Right forelimb (tissue), 1 donor: ENCODE measurements at places on chromosomes 11 and 22.

DNA sequence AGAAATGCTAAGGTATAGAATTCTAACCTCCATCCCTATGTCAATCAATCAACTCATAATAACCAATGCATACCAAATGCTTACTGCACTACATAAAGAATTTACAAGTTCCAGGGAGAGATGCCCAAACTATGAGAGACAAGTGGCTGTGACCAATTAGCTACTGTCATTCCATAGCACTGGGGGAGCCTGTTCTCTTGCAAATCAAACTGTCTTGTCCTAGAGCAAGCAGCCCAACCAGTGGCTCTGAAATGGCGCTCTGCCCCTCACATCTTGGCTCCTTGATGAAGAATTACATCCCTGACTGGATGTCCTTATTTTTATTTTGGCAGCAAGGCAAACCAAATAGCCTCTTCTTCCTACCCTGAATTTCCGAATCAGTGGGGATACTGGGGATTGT, 272.4 kb upstream of the SYN3 start:
- DNase-seq: no peak

DNA sequence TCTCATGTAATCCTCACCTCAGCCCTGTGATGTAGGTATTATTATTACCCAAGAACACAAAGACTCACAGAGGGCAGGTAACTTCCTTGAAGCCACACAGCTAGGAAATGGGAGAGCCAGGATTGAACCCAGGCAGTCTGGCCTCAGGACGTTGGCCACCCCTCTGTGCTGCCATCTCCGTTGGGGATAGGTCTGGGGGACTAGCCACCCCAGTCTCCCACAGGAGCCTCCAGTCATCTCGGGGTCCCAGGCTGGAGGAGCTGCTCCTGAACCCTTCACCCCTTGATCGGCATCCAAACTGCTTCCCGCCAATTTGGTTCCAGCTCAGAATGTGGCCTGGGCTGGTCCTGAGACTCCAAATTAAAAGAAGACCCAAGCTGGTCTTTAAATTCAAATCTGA, 10.4 kb upstream of the TCF20 start:
- no peak for DNase-seq

DNA sequence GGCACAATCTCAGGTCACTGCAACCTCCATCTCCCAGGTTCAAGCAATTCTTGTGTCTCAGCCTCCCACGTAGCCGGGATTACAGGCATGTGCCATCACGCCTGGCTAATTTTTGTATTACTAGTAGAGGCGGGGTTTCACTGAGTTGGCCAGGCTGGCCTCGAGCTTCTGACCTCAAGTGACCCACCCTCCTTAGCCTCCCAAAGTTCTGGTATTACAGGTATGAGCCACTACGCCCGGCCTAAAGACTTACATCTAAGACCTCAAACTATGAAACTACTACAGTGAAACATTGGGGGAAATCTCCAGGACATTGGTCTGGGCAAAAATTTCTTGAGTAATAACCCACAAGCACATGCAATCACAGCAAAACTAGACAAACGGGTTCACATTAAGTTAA, 13.8 kb upstream of the FAM181B start:
- DNase-seq: no peak

DNA sequence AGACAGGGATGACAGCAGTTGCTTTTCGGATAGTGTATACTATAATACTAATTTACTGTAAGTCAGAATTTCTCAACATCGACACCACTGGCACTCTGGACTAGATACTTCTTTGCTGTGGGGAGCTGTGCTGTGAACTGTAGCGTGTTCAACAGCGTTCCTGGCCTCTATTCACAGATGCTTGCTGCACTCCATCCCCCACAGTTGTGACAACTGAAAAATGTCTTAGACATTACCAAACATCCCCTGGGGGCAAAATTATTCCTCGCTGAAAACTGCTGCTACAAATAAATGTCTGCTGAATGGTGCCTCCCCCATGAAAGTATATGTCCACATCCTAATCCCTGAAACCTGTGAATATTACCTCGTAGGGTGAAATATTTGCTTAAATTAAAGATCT, 7.5 kb upstream of the SLC15A3 start:
- DNase-seq: no peak

- no peak for DNase-seq
Observed at GRCh38 chr11:86676533-86677154, 4.2 kb upstream of the ME3 start.

GRCh38 chr11:24509114-24509513, 12.3 kb downstream of the LUZP2 start:
- no peak for DNase-seq

DNA sequence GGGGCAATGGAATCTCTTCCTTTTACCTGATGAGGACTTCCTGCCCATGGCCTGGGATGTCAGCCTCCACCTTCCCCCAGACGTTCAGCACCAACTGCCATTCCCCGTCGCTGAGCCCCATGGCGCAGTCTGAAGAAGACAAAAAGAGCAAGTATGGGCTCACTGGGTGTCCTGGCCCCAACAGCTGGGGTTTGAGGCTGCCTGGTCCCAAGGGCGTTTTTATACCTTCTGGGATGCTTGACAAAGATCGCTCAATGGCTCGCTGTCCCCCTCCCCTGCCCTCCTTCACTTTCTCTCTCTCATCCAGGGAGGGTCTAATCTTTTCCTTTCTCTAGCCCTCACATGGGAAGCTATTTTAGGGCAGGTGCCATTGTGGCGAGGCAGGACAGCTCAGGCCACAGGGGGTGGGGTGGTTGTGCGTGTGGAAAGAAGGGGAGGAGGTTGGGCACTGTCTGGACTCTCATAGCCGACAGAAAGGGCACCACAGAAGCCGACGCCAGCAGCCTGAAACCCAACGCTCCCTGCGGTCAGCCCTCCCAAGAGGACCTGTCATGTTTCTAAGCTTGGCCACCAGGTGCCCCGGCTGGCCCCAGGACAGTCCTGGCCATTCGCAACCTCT, at the start of gene MB:
TSS of gene MB (minus strand) at position 193 of the 619 bp plus-strand sequence. CDS start at position 121, 72 bp downstream.
- no peak for DNase-seq

DNA sequence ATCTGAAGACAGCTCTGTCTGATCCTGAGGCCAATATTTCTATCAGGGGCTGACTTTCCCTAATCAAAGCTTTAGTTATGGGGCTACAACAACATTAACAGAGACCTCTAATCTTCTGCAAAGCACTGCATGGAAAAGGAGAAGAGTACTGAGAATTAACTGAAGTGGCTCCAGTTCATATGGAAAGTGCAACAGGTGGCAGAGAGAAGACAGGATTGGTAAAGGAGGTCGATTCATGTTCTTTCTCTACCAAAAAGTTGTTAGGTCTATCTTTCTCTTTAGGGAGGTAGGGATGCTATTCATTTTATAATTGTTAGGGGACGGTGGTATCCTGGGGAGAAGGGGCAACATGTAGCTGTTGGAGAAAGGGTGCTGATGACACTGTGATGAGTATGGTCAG, 232.7 kb upstream of the NARS2 start:
- DNase-seq: no peak

DNA sequence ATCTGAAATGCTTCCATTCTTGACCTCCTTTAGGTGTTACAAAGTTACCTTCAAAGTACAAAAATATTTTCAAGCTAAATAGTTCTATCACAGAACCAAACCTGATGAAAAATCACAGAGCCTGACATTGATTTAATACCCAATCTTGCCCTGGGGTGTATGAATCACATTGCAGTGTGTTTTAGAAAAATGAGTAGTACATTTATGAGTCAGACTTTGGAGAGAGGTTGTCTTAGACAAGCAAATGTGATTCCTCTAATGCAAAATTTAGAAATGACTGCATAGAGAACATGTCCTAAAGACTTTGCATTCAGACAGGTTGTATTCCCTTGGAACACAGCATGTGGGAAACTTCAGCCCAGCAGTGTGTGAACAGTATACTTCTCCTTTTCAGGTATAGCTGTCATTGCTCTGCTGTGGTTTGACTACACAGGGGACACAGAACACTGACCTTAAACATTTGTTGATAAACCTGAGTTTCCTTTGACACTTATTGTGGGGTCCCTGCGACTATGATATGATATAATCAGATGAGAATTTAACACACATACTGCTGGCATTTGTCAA, 972.1 kb downstream of the JRKL start:
- DNase-seq: no peak

DNA sequence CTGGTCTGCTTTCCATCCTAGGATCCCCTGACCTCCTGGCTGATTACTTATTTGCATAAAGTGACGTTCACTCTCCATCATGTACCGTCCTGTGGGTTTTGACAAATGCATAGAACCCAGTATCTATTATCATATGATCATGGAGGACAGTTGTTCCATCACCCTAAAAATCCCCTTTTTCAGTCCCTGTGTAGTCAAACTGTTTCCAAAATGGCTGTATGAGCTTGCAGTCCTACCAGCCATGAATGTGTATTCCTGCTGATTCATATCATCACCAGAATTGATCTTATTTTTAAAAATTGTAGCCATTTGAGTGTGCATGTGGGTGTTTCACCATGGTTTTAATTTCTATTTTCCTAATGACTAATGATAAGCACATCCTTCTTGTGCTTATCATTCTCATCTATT, 108.8 kb downstream of the MPPED1 start:
- DNase-seq: no peak

DNA sequence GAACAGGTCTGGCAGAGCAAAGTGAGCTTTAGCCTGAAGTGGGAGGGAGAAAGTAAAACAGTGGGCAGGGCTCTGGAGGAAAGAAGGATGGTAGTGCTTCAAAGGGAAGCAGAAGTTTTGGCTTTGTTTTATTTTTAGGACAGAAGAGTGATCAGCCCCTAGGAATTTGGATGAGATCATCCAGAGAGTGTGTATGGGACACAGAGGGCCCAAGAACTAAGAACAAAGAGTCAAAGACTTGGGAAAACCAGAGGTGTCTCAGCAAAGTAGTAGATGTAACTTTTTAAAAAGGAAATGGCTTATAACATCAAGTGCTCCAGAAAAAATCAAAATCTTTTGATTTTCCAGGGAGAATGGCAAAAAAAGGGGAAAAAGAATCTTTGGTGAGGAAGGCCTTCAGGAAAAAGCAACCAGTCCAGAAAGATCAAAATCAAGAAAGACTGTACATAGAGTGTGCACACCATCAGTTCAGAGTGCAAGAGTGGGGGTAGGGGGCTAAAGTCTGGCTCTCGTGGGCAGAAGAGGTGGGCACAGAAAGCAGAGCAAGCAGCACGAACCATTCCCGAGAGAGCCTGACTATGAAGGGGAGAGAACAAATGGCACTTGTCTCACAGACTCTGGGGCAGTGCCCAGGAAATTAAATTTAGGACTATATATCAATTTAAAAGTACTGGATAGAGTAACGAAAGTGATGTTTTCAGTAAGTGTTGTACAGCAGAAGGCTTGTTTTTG, 30.0 kb downstream of the MAPK1 start:
- no peak for DNase-seq

- DNase-seq: no peak
Observed at GRCh38 chr22:23235425-23235824, 55.1 kb downstream of the BCR start.

- peak; percentile 86 for DNase-seq
Observed at GRCh38 chr11:12377106-12377823, at the start of gene PARVA. TSS of gene PARVA (plus strand) at chr11:12377571. CDS start at chr11:12377648, 77 bp downstream.

GRCh38 chr11:8192016-8192895, 23.4 kb upstream of the RIC3 start:
- peak; percentile 79 for DNase-seq

GRCh38 chr11:57792870-57793269, 31.3 kb downstream of the CTNND1 start:
- no peak for DNase-seq

- peak; percentile 67 for DNase-seq
Observed at GRCh38 chr11:126716456-126717083, 284.0 kb downstream of the KIRREL3 start.

GRCh38 chr11:130426837-130427341, 1.5 kb downstream of the ADAMTS8 start:
- DNase-seq: no peak

GRCh38 chr11:26575946-26576345, 3.9 kb upstream of the MUC15 start:
- DNase-seq: no peak

GRCh38 chr11:69666752-69667536, 8.2 kb downstream of the LTO1 start:
- DNase-seq: no peak

GRCh38 chr11:106397787-106398501, 320.5 kb downstream of the AASDHPPT start:
- no peak for DNase-seq
